Glutamatergic neuron (in vitro differentiated cells): ENCODE measurements at places on chromosomes 5 and 9.

DNA sequence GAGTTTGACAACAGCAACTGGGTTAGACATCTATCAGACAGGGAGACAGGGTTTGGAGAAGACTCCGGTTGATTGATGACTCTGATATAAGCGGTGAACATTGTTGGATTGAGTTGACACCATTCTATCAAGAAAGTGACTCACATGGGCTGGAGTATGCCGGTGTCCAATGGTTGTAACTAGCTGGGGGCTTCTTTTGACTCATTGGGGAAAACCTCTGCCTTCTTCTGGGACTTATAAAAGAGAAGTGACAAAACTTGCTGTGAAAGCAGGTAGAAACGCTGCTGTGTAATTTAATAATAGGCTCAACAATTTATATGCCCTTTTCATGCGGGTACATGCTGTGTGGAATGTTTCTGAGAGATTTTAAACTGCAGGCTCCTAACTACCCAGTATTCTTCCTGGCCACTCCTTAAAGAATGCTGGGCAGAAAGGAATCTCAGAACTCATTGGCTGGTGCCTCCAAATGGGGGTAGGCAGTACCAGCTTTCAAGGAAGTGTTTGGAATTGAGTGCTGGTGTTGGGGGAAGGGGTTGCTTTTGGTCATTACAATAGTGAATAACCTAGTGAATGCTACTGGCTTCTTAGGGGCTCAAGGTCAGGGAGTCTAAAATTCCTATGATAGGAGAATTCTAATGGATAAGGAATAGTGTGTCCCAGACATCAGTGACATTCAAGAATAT, 43.9 kb downstream of the FYB1 start:
- no peak for DNase-seq

GRCh38 chr5:27491047-27491446, 452.7 kb upstream of the CDH9 start:
- no peak for DNase-seq

DNA sequence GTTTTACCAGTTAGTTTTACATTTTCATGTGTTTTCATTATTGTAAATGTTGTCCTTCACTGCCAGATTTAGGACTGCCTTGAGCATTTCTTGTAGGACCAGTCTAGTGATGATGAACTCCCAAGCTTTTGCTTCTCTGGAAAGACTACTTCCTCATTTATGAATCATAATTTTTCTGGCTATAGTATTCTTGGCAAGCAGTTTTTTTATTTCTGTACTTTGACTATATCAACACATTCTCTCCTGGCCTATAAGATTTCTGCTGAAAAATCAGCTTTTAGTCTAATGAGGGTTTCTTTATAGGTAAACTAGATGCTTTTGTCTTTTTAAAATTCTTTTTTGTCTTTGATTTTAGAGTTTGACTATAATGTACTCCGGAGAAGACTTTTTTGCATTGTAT, 256.8 kb upstream of the GRAMD2B start:
- DNase-seq, result no peak

DNA sequence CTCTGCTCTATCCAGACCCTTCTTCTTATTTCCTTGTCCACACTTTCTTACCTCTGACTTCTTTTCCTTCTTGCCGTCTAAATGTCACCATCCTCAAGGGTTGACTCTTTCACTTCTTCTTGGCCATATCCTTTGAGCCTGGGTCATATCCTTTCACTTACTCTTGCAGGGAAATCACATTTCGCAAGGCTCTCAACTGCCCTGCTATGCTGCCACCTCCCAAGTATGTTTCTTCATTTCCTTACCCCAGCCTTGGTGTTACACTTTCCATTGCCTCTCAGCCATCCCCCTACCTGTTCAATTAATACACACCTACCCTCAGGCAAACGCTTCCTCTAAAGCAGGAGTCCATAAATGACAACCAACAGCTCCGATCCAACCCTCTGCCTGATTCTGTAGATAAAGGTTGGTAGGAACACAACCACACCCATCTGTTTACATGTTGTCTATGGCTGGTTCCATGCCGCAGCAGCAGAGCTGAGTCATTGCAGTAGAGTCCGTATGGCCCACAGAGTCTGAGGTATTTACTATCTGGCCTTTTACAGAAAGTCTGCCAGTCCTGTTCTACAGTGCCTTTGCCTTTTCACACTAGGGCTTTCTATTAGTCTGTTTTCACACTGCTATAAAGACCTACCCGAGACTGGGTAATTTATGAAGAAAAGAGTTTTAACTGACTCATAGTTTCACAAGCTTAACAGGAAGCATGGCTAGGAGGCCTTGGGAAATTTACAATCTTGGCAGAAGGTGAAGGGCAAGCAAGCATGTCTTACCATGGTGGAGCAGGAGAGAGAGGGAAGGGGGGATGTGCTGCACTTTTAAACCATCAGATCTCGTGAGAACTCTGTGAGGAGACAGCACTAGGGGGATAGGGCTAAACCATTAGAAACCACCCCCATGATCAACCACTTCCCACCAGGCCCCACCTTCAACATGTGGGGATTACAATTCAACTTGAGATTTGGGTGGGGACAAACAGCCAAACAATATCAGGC, 97.9 kb downstream of the SV2C start:
- no peak for DNase-seq
